ENCODE measurements at places on chromosomes 13 and 19.
A peak's percentile ranks its signal among the peaks of the same experiment; 100 is the strongest.

DNA sequence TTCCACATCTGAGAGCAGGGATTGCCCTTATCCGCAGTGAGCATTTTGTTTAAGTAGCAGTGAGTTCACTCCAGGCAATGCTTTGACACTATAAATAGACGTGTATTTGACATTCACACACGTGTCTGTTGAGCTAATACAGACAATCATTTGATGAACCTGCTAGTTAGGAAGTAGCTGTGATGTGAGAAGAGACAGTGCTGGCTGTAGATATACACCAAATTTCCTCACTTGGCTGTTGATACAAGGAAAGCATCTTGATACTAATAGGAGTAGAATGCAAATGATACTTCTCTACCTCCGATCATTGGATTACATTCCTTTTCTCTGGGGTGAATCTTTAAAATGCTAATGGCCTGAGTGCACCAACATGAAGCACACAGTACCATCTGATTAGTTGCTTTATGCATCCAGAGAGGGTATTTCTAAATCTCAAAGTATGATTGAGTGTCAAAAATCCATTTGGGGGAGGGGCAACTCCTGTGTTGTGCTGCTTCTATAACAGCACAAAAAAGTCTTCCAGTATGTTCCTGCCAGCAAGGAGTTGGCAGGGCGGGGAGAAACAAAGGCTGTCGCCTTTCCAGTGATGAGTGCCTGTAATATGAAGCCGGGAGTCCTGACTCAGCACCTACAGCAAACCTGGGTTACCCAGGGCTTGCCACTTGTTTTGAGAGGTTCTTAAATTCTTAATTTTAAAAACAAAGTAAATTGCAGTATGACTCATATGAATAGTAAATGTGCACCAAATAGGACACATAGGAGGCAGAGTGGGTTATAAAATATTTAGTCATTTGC lies 7.0 kb downstream of the CUL4A start:
- no peak for DNase-seq

- DNase-seq, result no peak
These were observed 34.1 kb downstream of the ELL start for GRCh38 chr19:18487576-18488402.

DNA sequence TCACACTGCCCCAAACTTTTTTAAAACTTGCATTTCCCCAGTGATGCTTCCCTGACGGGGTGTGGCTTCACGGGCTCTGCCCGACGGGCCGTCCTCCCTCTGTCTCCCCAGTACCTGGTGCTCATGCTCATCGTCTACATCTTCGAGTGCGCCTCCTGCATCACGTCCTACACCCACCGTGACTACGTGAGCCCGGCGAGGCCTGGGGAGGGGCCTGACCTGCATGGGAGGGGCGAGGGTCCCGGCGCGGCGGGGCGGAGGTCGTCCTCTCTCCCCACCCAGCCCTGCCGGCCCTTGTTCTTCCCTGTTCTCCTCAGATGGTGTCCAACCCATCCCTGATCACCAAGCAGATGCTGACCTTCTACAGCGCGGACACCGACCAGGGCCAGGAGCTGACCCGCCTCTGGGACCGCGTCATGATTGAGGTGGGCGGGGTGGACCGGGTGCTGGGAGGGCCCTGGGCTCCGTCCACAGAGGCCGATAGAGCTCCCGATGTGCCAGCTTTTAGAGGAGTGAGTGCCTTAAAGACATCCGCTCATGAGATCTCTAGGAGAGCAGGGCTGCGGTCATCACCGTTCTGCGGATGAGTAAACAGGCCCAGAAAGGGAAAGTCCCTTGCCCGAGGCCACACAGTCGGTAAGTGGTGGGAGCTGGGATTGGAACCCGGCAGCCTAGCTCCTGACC lies 6.9 kb downstream of the UPK1A start:
- DNase-seq, result peak; percentile 66

- DNase-seq, result no peak
These were observed 505 bp upstream of the ZIC2 start for GRCh38 chr13:99980824-99981734.

GRCh38 chr19:52963247-52963618 lies 552 bp upstream of the ZNF816 start:
- peak; percentile 22 for DNase-seq

GRCh38 chr13:82758044-82758443 lies 1124.2 kb downstream of the SLITRK1 start:
- no peak for DNase-seq

DNA sequence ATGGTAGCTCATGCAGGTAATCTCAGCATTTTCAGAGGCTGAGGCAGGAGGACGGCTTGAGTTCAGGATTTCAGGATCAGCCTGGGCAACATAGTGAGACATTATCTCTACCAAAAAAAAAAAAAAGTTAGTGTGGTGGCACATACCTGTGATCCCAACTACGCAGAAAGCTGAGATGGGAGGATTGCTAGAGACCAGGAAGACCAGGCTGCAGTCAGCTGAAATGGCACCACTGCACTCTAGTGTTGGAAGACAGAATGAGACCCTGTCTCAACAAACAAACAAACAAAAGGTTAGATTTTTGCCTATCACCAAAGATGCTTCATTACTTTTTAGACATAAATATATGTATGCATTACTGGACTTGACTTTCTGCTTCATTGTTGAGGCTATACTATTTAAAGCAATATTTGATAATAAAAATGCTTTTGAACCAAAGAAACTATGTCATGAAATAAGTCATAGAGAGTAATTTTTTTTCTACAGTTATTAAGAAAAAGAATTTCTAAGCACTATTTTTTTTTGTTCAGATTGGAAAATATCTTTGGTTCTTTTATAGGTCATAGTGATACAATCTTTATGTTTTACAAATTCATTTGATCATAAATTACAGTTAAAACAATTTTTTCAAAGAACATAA lies 1180.1 kb upstream of the ATXN8OS start:
- no peak for DNase-seq

GRCh38 chr13:43694146-43694664 lies 92.6 kb downstream of the ENOX1 start:
- DNase-seq, result no peak

- DNase-seq, result no peak
These were observed 41.8 kb downstream of the EFNB2 start for GRCh38 chr13:106493533-106494220.

GRCh38 chr13:39597838-39598237 lies 5.2 kb downstream of the LHFPL6 start:
- DNase-seq, result no peak

DNA sequence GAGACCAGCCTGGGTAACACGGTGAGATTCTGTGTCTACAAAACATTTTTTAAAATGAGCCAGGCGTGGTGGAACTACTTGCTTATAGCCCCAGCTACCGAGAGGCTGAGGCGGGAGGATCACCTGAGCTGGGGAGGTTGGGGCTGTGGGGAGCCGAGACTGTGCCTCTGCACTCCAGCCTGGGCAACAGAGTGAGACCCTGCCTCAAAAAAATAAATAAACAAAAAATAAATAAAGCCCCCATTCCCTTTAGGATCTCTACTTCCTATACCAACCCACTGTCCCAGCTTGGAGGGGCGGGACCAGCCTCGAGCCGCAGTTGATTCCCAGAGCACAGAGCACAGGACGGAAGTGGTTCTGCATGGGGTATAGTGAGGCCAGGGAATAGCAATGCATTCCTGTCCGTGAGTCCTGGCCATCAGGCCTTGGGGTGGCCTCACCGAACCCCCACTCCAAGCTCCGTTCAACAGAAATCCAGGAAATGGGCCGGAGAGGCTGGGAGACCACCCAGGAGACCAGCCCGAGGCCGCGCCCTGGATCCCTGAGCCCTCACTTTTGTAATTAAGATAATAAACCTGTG lies 4.9 kb upstream of the PTBP1 start:
- no peak for DNase-seq

DNA sequence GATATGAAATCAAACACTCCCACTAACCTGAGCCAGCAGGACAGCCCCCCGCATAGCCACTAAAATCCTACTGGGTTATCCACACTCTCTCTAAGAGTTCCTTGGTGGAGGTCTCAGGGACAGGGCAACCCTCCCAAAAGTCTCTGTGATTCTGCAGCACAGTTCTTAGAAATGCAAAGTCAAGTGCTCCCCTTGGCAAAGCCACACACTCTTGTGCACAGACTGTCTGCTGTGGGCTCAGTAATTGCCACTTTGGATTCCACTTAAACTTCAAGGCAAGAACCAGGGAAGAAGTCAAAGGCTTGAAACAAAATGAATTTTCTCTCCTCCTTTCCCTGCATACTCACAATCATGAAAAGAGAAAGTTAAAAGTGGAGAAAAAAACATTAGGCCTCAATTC lies 61.5 kb downstream of the DOCK9 start:
- DNase-seq, result no peak

GRCh38 chr13:113413898-113414282 lies 39.4 kb downstream of the ADPRHL1 start:
- DNase-seq, result no peak

DNA sequence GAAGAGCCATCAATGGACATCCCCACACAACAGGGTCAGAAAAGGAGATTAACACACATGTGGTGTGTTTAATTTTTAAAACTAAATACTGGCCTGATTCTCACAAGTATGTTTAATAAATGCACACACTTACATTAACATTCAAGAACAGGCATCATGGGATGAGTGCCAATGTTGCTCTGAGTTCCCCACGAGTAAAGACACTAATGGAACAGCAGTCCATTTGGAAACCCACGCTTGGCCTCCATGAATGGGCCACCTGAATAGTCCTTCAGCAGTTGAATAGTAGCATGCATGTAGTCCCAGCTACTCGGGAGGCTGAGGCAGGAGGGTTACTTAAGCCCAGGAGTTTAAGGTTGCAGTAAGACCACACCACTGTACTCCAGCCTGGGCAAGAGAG lies 195.2 kb upstream of the IPO5 start:
- no peak for DNase-seq

DNA sequence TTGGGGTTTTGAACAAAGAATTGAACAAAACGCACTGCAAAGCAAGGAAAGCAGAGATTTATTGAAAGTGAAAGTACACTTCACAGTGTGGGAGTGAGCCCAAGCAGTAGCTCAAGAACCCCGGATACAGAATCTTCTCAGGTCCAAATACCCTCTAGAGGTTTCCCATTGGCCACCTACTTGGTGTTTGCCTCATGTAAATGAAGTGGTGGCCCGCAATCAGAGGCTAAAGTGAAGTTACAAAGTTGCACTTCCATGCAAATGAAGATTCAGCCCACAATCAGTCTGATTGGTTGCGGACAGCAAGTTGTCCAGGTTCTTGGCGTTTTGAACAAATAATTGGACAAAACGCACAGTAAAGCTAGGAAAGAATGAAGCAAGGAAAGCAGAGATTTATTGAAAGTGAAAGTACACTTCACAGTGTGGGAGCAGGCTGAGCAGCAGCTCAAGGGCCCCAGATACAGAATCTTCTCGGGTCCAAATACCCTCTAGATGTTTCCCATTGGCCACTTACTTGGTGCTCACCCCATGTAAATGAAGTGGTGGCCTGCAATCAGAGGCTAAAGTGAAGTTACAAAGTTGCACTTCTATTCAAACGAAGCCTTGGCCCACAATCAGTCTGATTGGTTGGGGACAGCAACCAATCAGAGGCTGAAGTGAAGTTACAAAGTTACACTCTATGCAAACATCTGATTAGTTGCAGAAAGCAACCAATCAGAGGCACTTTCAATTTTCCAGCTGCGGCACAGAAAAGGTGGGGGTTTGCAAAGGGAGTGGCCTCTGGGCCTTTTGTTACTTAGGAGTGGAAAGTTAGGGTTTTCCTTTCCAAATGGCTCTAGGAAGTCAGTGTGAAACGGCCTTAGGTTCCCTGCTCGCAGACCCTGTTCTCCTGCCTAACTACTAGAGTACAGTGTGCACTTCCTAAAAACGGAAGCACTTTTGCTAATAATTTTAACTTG lies 4.8 kb upstream of the TM9SF2 start:
- peak; percentile 86 for DNase-seq

- no peak for DNase-seq
These were observed 1.5 kb upstream of the IGSF23 start for GRCh38 chr19:44611812-44612295.

DNA sequence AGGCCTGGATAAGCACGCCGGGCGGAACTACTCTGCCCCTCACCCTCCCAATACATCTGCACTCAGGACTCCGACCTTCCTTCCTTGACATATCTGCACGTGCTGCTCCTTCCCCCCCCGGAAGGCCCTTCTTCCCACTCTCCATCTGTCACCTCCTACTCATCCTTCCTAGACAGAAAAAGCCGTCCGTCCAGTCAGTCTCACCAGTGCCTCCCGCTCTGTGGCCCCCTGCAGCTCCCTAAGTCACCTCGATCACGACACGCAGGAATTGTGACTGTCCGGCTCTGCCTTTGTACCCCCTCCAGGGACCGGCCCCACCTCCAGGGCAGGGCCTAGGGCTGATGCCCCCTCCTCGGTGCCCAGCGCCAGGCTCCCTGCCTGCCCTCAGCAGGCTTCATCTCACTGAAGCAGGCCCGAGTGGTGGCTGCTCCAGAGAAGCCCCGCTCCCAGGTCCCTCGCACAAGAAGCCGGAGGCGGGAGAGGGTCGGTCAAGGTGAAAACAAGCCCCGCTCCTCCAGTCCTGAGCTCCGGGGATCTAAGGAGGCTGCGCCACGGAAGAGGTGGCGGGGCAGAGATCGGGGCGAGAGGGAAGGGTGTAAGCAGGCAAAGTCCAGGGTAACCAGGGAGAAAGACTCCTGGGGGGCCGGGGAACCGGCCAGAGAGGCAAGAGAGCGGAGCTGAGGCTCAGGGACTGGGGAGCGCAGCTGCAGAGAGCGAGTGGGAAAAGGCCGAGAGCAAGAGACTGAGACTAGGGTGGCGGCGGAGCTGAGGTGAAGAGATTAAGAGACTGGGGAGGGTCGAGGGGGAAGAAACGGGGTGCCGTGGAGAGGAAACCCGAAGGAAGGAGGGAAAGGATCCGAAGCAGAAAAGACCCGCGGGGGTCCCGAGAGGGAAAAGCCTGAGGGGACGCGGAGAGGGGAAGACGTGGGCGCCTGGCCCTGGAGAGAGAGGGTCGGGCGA lies 1.1 kb downstream of the PPP6R1 start:
- peak; percentile 42 for DNase-seq

DNA sequence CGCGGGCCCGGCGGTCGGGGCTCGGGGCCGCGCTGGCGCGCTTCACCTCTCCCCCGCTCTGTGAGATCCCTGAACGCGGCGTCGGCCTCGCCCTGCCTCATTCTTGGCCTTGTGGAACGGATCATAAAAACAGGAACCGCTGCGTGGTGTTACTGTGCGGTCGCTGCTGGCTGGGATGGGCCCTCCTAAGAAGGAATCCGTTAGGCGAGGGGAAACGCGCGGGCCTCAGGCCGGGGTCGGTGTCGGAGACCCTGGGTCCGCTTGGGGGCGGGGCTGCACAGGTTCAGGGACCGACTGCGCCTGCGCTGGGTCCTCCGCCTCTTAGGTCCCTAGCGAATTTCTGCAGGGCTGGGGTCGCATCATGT lies 381 bp downstream of the CKAP2 start:
- peak; percentile 86 for DNase-seq

- no peak for DNase-seq
These were observed 11.8 kb downstream of the SH3GL1 start for GRCh38 chr19:4388337-4389063.

DNA sequence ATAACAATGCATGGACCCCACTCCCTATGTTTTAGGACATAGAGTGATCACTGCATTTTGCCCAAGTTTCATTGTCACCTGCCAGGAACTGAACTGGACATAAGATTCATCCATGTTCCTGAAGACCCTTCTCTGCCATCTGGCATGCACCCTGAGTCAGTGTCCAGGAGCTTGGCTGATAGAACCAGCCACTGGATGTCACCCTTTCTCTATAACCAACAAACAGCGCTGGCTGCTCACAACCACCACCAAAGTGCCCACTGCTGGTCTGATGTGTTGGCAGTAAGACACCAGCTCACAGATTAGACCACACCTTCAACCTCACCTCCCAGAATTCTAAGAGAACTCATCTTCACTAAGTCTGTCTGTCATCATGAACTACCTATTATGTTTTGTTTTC lies 333.4 kb downstream of the ITGBL1 start:
- DNase-seq, result no peak

All from activated naive CD4-positive, alpha-beta T cell treated with anti-CD3 and anti-CD28 coated beads, Interleukin-2, amount 10 ng/mL, durations not matched to agents 7 days and 5 days (primary cell).